AG04450 (cell line): ENCODE measurements at places on chromosomes 5 and 9.

DNA sequence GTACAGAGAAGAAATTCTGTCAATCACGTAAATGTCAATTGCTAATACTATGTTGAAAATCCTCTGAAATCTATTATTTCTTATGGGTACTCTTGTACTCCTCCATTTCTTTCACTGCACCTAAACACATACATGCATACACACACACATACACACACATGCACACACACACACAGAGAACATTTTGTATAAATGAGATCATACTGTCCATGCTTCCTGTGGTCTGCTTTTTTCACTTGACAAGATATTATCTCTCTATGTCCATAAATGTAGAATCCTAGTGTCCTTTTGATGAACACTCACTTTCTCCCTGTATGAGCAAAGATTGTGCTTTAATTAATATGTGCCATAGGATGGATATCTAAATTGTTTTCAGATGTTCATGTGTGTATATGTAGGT lies 32.7 kb upstream of the TLR4 start:
- no peak for DNase-seq

DNA sequence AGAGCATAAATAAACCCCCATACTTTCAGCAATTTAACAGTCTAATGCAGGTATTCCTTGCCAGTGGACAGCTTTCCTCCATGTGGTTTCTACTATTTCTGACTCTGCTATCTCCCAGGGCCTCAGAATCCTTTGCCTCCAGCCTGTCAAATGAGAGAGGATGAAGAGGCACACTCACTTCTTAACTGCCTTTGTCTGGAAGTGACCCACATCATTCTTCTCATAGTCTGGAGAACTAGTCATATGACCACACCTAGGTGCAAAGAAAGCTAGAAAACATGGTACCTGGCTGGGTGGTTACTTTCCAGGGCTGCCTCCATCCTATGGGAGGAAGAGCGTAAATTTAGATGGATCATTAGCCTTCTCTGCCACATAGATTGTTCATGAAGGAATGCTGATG lies 22.5 kb downstream of the PALM2AKAP2 start:
- no peak for DNase-seq

GRCh38 chr5:2184026-2184366 lies 301.3 kb upstream of the IRX4 start:
- no peak for DNase-seq

DNA sequence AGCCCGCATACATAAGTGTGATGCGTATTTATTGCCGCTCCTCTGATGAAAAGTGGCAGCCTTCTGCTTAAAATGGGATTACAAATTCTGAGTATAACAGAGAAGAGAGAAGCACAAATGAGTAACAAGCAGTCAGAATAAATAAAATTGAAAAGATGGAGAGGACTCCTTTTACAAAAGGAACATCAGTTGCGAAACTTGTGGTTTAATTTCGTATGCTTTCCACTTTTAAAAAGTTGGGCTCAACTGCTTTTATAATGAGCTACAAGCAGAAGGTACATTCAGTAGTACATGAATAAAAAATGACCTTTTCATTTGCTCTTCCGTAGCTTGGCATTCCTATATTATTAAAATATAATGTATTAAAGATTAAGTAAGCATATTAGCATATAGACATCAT lies 320.0 kb downstream of the FBXL17 start:
- peak; percentile 1 for DNase-seq

DNA sequence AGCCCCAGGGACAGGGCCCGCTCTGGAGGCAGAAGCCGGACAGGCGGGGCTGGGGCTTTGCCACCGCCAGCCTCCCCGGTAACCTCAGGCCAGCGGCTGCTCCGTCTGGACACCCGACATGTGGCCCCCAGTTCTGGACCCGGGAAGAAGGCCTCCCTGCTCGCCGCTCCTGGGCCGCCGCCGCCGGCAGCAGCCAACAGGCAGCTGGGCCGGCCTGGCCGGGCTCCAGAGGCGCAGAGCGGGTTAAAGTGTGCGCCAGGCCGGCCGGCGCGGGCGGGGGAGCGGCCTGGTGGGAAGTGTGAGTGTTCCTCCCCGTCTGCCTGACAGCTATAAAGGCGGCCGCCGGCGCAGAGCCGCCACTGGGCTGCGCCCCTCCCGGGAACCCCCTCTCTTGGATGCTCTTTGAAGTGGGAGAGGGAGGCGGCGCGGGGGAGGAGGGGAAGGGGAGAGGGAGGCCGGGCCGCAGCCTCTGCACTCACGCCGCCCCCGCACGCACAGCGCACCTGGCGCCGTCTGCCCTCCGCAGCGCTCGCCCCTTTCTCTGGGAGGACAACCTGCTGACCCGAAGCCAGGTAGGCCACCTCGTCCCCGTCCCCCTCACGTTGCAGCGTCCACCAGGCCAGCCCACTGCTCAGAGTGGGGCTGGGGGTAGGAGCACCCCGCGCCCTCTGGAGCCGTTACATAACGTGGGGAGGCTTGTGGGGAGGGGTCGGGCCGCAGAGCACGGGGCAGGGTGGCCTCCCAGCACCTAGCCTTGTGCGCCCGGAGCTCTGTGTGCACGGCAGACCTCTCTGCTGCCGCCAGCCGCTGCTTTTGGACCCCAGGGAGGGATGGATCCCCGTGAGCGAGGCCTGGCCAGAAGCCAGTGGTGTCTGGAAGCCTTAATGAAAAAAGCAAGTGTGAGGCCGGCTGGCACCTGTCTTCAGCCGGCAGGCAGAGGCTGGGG lies at the start of gene ADAMTSL2:
TSS of gene ADAMTSL2 (plus strand) at position 359 of the 946 bp plus-strand sequence. CDS start 2,009 bp downstream, outside the sequence.
- DNase-seq: no peak

GRCh38 chr5:74919041-74919440 lies 52.9 kb upstream of the FAM169A start:
- no peak for DNase-seq

GRCh38 chr9:125651576-125652232 lies 55.3 kb downstream of the MAPKAP1 start:
- DNase-seq: no peak

DNA sequence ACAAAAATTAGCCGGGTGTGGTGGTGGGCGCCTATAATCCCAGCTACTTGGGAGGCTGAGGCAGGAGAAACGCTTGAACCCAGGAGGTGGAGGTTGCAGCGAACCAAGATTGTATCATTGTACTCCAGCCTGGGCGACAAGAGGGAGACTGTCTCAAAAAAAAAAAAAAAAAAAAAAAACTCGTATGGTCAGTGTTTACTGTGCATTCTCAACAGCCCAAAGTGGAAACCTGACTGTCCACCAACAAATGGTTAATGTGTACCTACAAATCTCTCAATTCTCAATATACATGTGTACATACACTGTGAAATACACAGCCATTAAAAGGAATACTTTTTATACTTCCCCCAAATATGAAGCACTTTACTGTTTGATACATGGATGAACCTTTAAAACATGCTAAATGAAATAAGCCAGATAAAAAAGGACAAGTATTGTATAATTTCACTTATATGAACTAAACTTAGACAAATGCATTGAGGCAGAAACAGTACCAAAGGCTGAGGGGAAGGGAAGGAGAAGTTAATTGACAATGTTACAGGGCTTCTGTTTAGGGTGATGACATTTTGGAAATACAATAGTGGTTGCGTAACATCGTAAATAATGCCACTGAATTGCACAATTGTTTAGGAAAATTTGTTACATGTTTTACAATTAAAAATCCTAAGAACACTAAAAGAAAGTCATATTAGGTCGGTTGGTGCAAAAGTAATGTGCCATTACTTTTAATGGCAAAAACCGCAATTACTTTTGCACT lies 16.5 kb downstream of the DNAJA1 start:
- DNase-seq: no peak

GRCh38 chr5:133778636-133779035 lies 166.3 kb upstream of the FSTL4 start:
- DNase-seq: no peak

GRCh38 chr5:154370119-154370518 lies 75.7 kb upstream of the SAP30L start:
- DNase-seq: no peak

- DNase-seq: no peak
Observed at GRCh38 chr5:106525438-106525837, 1145.3 kb downstream of the EFNA5 start.
